ENCODE measurements at places on chromosomes 16 and 17.

DNA sequence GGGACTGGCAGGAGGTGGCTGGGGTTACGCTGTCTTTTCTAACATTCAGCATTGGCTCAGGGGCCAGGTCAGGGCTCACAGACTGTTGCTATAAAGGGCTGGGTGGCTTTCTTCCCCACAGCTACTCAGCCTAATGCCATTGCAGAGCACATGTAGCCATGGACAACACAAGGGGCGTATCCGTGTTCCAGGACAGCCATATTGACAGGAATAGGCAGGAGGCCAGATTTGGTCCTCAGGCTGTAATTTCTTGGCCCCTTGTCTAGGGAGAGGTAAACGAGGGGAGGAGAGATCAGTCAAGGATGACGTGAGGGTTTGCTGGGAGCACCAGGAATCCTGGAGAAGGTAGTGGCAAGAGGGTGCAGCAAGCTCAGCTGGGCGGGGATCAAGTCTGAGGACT, 21.2 kb upstream of the MYO15B start:
- no peak for ATAC-seq

GRCh38 chr16:30340621-30341020, 14.5 kb downstream of the CD2BP2 start:
- ATAC-seq, result no peak

GRCh38 chr17:63447471-63448009, 1.4 kb upstream of the CYB561 start:
- no peak for ATAC-seq

DNA sequence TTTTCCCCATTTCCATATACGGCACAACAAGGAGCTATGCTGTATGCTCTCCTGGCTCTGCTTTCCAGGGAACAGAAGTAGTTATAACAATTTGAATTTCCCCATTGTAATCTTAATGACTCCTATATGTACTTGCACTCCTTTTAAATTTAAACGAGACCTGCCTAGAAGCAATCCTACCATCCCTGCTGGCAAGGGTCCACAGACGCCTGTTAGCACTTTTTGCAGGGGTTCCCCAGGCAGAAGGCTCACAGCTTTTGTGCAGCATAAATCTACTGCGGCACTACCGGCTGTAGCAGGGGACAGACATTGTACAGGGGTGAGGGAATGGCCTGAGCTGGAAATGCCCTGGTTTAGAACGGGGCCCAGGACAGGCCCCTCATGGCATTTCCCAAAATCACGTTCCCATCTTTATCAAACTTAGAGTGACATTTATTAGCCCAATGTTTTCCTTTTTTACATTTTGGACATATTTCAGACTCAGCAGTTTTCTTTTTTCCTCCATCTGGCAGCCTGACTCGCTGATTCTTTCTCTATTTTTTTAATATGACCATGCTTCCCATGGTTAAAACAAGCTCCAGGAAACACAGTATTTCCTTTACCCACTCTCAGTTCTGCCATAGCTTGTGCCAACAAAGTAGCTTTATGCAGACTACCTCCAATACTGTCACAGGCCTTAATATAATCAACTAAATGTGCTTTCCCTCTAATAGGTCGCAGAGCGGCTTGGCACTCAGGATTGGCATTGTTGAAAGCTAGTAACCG, 35.4 kb upstream of the USP22 start:
- ATAC-seq, result no peak

- no peak for ATAC-seq
Measured at GRCh38 chr17:14910916-14911315, 354.2 kb downstream of the PMP22 start.

- no peak for ATAC-seq
Measured at GRCh38 chr17:45384789-45385262, 47.8 kb downstream of the ARHGAP27 start.

GRCh38 chr17:29032857-29033197, 10.1 kb upstream of the PIPOX start:
- no peak for ATAC-seq

GRCh38 chr17:17749025-17749772, 67.9 kb downstream of the RAI1 start:
- no peak for ATAC-seq

DNA sequence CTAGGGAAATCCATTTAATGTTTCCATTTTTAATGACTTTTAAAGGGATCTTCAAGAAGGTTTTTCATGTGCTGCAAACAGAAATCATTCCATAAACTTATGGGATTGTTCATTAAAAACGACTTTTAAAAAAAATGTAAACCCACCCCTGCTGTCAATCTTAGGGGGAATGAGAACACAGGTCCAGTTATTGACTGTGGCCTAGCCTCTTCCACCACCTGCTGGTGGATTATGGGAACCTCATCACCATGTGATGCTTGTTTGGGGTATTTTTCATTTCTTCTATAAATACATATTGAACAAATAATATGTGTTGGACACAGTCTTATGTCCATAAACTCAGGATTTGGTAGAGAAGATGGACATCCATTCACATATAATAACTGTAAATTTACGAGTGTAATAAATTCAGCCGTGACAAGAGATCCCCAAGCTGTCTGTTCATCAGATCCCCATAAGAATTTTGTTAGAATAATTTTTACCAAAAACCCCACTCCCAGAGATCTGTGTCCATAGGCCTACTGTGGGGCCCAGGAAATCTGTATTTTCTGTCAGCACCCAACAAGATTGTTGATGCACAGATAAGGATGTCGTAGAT, 42.0 kb upstream of the TMC5 start:
- no peak for ATAC-seq

DNA sequence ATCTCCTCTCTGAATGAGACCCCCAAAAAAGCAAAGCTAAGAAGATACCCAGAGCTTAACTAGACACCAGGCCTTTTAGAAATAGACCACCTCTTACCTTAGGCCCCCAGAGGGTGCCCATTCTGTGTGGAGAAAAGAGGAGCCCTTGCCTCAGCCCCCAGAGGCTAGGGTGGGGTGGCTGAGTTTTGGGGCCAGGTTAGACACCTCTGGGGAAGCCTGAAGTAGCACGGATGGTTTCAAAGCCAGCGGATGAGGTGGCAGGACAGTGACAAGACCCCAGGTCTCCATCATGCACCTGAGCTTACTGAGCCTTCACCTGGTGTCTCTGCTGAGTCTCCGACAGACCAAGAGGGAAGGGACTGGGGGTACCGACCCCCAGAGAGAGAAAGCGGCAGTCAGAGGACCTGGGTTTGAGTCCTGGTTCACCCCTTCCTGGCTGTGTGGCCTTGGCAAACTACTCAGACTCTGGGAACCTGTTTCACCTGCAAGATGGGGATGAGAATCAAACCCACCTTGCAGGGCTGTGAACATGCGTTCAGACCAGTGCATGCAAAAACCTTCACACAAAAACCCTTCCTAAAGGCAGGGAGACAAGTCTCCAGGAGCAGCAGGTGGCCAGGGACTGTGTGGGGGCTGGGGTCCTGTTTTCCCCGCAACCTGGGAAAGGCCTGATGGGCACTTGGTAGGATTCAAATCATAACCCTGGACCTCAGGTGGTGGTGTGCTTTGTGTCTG, 7.7 kb downstream of the SCGB1C2 start:
- no peak for ATAC-seq

GRCh38 chr17:385836-386140, 33.2 kb upstream of the RPH3AL start:
- ATAC-seq, result no peak

GRCh38 chr17:74971842-74972106, 785 bp downstream of the HID1 start:
- no peak for ATAC-seq

DNA sequence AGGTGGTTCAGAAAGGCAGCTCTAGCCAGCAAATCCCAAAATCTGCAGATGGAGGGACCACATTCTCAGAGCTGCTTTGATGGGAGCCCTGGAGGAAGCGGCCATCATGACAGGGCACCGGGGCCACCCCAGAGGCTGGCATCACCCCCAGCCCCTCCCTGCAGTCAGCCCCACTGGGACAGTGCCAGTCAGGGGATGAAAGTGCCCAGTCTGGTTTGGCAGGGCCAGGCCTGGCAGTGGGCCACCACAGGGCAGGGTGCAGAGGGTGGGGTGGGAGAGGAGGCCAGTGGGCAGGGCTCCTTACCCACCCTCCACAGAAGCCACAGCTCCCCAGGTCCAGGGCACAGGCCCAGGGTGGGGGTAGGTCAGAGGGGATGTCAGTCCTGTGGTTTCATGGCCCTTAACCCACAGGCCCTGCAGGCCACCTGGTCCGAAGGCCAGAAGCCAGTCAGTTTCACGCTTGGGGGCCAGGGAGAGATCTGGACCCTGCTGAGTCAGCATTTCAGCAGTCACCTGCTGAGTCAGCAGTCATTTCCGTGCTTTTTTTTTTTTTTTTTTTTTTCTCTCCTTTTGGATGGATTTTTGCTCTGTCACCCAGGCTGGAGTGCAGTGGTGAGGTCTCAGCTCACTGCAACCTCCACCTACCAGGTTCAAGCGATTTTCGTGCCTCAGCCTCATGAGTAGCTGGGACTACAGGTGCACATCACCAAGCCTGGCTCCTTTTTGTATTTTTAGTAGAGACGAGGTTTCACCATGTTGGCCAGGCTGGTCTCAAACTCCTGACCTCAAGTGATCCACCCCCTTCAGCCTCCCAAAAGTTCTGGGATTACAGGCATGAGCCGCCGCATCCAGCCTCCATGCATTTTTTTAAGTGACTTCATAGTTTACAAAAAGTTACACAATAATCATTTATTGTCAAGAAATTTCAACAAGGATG, 10.4 kb downstream of the SLC25A10 start:
- no peak for ATAC-seq

DNA sequence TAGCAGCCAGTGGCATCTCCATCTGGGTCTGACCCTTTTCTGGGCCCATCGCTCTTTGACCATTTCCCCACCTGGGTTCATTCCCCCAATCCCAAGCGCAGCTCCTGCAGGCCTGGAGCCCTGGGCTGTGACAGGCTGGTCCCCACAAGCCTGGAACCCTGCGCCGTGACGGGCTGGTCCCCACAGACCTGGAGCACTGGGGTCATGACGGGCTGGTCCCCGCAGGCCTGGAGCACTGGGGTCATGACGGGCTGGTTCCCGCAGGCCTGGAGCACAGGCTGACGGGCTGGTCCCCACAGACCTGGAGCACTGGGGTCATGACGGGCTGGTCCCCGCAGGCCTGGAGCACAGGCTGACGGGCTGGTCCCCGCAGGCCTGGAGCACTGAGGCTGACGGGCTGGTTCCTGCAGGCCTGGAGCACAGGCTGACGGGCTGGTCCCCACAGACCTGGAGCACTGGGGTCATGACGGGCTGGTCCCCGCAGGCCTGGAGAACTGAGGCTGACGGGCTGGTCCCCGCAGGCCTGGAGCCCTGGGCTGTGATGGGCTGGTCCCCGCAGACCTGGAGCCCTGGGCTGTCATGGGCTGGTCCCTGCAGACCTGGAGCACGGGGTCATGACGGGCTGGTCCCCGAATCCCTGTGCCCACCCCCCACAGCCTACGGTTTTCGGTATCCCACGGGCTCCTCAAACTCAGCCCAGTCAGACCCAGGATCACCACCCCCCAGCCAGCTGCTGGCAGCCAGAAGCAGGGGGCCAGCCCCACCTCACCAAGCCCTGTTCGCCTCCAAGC, 16.6 kb downstream of the TMC6 start:
- ATAC-seq, result no peak

DNA sequence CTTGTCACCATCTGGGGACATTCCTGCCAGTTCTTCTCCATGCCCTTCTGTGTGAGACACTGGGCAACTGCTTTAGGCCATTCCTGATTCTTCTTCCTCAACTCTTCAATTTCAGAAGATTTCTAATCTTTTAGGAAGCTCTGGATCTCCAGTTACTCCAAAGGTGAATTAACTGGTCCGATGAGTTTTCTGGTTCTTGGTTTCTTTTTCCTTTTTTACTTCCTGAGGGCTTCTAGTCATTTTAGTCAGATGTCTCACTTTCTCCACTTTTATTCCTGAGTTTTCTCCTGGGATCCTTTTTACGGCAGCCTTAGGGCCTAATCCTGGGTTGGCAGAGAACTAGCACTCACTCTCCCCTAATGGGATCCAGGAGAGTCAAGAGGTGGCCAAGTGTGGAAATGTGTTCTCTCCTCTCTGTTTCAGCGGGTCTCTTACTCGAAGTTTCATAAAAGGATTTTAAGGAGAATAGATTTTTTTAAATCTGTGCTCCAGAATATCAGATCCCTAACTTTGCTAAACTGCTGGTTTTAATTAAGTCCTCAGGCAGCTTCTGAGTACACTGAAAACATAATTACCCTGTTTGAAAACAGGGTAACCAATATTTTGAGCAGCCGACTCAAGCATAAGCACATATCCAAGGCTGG, 107.6 kb downstream of the RMI2 start:
- ATAC-seq, result no peak

- ATAC-seq, result no peak
Measured at GRCh38 chr17:75730065-75730464, 8.8 kb downstream of the ITGB4 start.

GRCh38 chr16:58418601-58419000, 26.3 kb downstream of the GINS3 start:
- ATAC-seq, result no peak

DNA sequence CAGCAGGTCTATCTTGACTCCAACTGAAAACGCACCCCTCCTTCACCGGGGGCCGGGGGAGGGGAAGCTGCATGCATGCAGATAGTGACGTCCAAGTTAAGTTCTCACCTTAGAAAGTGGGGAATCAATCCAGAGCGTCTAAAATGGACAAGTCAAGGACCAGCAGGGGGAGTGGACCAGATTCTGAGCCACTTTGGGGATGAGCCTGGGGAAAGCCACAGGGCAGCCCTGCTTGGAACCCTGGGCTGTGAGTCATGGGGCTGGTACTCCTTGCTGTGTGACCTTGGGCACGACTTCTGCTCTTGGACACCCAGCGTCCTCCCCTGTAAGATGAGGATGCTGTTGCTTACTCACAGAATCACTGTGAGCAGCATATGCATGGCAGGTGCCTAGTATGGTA, 9.1 kb downstream of the TNFRSF13B start:
- ATAC-seq, result peak; percentile 21

GRCh38 chr16:69890114-69890891, 60.8 kb upstream of the CLEC18A start:
- no peak for ATAC-seq

DNA sequence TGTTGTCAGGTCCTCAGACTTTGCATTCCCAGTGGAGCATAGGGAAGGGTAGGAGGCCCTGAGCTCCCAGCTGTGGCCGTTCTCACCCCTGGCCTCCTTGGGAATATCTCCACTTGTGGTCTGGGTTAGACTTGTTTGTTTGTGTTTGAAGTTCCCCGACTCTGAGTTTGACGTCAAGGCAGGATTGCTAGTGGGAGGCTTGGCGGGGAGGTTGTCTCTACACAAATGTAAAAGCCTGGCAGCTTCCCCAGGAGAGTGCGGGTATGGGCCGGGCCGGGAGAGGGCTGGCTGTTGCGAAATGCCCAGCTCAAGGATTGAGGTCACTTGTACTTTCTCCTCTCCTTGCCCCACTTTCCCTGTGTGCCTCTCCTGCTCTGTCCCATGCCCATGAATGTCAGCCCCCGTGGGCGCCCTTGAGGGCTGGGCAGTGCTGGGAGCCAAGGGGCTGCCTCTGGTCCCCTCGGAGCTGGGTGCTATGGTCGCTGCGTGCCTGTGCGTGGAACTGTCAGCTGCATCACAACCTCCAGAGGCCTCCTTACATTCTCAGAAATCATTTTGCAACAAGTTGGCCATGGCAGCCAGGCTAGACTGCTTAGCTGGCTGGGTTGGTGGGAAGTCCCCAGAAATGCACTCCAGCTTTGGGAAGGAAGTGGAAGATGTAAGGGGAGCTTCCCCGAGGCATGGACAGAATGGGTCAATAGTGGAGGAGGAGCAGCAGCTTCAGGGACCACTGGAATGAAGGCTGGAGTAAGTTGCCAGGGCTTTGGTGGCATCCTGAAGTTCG, 84.3 kb downstream of the KSR1 start:
- no peak for ATAC-seq

Data from activated T-helper 17 cell treated with anti-CD3 and anti-CD28 coated beads, Interleukin-2, amount 50 U/mL, for 72 hours (primary cell).